ENCODE measurements at places on chromosomes 7 and 10.

DNA sequence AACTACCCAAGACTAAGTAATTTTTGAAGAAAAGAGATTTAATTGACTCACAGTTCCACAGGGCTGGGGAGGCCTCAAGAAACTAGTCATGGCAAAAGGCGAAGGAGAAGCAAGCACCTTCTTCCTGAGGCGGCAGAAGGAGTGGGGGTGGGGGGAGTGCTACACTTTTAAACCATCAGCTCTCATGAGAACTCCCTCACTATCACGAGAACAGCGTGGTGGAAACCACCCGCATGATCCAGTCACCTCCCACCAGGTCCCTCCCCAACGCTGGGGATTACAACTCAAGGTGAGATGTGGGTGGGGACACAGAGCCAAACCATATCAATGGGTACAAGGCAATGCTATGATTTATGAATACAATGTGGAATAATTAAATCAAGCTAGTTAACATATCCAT lies 241.9 kb downstream of the PTPRN2 start:
- DNase-seq = no peak

DNA sequence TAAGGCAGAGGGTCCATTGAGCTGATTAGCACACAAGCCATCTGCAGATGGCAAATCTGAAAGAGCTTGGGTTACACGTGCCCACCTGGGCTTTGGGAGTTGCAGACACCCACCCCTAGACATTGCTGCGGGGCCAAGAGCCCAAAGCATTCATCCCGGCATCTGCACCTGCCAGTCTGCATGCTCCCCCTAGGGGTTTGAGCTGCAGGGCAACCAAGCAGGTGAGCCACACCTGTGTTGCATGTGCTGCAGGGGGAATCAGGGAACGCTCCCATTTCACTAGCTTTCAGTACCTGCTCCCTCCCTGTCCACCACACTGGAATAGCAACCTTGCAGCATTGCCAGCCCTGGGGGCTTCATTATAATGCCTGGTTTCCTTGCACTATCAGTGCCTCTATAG lies 21.1 kb downstream of the C7orf33 start:
- no peak for DNase-seq

GRCh38 chr10:36464291-36464690 lies 661.1 kb upstream of the ANKRD30A start:
- DNase-seq = no peak

GRCh38 chr7:2036786-2037185 lies 196.0 kb downstream of the MAD1L1 start:
- no peak for DNase-seq

All from NCI-H510A treated with DMSO at 0.1 percent for 48 hours (cell line).